ENCODE measurements at places on chromosomes 13 and 19. TPM values are rescaled to one million over a fixed set of nuclear protein-coding genes. Genes with fewer than 3 reads are reported as not detected.

Gene BRCA2
- 0.18 TPM for total RNA-seq

Gene PSG3
- total RNA-seq, result not detected

Gene CACNG6
- 25.2 TPM for total RNA-seq

Gene DBP
- total RNA-seq, result 12.9 TPM

Gene CYP2A6
- total RNA-seq, result 0.16 TPM

GRCh38 chr13:113327391-113327765 is 30.3 kb downstream of the LAMP1 start:
- no peaks in the 10 kb centered on the region for H3K36me3 ChIP-seq
- H3K27me3 ChIP-seq, result no peaks in the 10 kb centered on the region
- H3K27ac ChIP-seq, result peak overlapping the region; percentile 87
- peaks cover 18% of the 10 kb centered on the region for H3K4me1 ChIP-seq
- peak; percentile 68 for DNase-seq
- H3K4me3 ChIP-seq, result no peak overlapping the region

GRCh38 chr19:1312767-1313694 is 27.4 kb downstream of the EFNA2 start:
- DNase-seq, result no peak
- no peak overlapping the region for H3K27ac ChIP-seq
- no peaks in the 10 kb centered on the region for H3K4me1 ChIP-seq
- H3K36me3 ChIP-seq, result no peaks in the 10 kb centered on the region
- H3K4me3 ChIP-seq, result no peak overlapping the region

- H3K36me3 ChIP-seq, result no peaks in the 10 kb centered on the region
- H3K4me1 ChIP-seq, result no peaks in the 10 kb centered on the region
- no peak overlapping the region for H3K27ac ChIP-seq
- no peaks in the 10 kb centered on the region for H3K27me3 ChIP-seq
- DNase-seq, result no peak
Observed at GRCh38 chr13:61880578-61881283, 465.1 kb upstream of the PCDH20 start.

DNA sequence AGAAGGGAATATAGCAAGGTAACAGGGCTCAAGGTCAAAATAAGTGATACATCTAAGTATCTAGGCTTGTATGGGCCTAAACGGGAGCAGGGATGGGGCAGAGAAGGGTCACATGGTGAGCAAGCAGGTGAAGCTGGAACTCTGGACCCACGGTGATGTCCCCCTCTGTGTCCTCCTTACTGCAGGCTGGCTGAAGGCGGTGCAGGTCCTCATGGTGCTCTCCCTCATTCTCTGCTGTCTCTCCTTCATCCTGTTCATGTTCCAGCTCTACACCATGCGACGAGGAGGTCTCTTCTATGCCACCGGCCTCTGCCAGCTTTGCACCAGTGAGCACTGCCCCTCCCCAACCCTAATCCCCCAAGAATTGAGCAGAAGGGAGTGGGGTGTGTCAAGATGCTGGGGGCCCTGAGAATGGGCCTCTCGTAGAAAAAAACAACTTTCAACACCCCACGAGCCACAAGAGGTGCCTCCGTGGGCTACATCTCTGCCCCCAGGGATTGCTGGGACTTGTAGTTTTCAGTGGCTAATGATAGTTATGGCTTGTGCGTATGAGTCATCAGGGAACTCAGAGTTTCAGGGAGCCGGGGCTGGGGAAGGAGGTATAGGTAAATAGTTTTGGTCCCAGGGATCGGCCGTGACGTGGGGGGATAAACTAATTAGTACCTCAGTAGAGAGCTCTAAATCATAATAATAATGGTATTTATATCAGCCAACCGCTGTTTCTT is 4.0 kb downstream of the EMP3 start:
- H3K4me1 ChIP-seq, result peaks cover 25% of the 10 kb centered on the region
- peak overlapping the region; percentile 79 for H3K27ac ChIP-seq
- no peaks in the 10 kb centered on the region for H3K36me3 ChIP-seq
- H3K4me3 ChIP-seq, result no peak overlapping the region
- no peaks in the 10 kb centered on the region for H3K27me3 ChIP-seq
- DNase-seq, result no peak

GRCh38 chr13:82058364-82058763 is 1717.4 kb upstream of the SPRY2 start:
- no peak overlapping the region for H3K27ac ChIP-seq
- no peaks in the 10 kb centered on the region for H3K36me3 ChIP-seq
- H3K4me1 ChIP-seq, result no peaks in the 10 kb centered on the region
- H3K4me3 ChIP-seq, result no peak overlapping the region
- H3K27me3 ChIP-seq, result no peaks in the 10 kb centered on the region
- DNase-seq, result no peak

- no peak overlapping the region for H3K27ac ChIP-seq
- no peak for DNase-seq
- no peaks in the 10 kb centered on the region for H3K4me1 ChIP-seq
- no peaks in the 10 kb centered on the region for H3K27me3 ChIP-seq
Observed at GRCh38 chr13:109389892-109390345, 396.5 kb downstream of the IRS2 start.

DNA sequence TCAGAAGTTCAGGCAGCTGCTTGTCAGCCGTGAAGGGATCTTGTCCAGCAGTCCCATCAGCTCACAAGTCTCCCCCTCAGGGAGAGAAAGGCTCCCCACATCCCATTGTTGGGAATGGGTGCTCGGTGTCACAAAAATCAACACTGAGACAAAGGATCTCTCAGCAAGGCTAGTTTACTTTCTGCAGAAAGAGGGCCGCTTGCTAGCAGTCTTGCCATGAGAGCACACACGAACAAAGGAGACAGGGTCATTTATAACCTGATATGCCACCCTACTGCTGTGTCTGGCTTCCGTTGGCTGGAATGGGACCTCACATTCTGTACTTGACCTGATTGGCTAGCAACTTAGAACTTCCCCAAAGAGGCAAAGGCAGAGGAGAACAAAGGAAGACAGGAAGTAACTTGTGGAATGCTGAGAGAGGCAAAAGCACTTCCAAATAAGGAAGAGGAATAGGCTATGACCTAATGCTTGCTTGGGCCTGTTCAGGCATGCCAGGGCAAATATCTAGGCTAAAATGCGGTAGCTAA is 8.7 kb upstream of the IGFL3 start:
- H3K4me3 ChIP-seq, result no peak overlapping the region
- no peaks in the 10 kb centered on the region for H3K36me3 ChIP-seq
- H3K4me1 ChIP-seq, result peaks cover 11% of the 10 kb centered on the region
- no peak overlapping the region for H3K27ac ChIP-seq
- DNase-seq, result peak; percentile 5

GRCh38 chr13:41916173-41916954 is 44.5 kb downstream of the VWA8 start:
- no peak overlapping the region for H3K4me3 ChIP-seq
- DNase-seq, result no peak
- H3K27me3 ChIP-seq, result no peaks in the 10 kb centered on the region

- H3K4me3 ChIP-seq, result no peak overlapping the region
- no peaks in the 10 kb centered on the region for H3K36me3 ChIP-seq
- H3K4me1 ChIP-seq, result peaks cover 2% of the 10 kb centered on the region
- DNase-seq, result no peak
- H3K27ac ChIP-seq, result no peak overlapping the region
Observed at GRCh38 chr19:1177322-1178114, 3.5 kb upstream of the SBNO2 start.

DNA sequence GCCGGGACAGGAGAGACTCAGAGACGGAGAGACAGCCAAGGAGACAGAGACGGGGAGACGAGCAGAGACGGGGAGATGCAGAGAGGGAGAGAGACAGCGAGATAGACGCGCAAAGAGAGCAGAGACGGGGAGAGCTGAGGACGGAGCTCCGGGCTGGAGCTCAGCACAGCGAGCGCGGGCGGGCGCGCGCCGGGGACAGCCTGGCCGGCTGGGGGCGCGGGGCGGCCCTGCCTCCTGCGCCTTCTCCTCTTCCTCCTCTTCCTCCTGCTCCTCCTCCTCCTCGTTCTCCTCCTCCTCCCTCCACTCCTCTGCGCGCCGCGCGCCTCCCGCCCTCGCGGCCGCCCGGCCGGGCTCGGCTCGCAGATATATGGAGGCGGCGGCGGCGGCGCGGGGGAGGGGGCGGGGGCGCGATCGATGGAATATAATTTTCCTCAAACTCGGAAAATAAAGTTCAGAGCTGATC is at the start of gene ERFL:
TSS of gene ERFL (minus strand) at position 229 of the 463 bp plus-strand sequence. CDS start 15,530 bp downstream, outside the sequence.
- peaks cover 9% of the 10 kb centered on the region for H3K4me1 ChIP-seq
- no peak within 1 kb of the TSS for H3K27ac ChIP-seq
- no peaks in the 10 kb centered on the region for H3K36me3 ChIP-seq
- DNase-seq, result no peak
- peak within 1 kb of the TSS; percentile 34 for H3K4me3 ChIP-seq
- peaks cover 92% of the 10 kb centered on the region for H3K27me3 ChIP-seq

GRCh38 chr13:75507027-75508001 is 25.3 kb upstream of the TBC1D4 start:
- no peaks in the 10 kb centered on the region for H3K4me1 ChIP-seq
- H3K36me3 ChIP-seq, result no peaks in the 10 kb centered on the region
- DNase-seq, result no peak

DNA sequence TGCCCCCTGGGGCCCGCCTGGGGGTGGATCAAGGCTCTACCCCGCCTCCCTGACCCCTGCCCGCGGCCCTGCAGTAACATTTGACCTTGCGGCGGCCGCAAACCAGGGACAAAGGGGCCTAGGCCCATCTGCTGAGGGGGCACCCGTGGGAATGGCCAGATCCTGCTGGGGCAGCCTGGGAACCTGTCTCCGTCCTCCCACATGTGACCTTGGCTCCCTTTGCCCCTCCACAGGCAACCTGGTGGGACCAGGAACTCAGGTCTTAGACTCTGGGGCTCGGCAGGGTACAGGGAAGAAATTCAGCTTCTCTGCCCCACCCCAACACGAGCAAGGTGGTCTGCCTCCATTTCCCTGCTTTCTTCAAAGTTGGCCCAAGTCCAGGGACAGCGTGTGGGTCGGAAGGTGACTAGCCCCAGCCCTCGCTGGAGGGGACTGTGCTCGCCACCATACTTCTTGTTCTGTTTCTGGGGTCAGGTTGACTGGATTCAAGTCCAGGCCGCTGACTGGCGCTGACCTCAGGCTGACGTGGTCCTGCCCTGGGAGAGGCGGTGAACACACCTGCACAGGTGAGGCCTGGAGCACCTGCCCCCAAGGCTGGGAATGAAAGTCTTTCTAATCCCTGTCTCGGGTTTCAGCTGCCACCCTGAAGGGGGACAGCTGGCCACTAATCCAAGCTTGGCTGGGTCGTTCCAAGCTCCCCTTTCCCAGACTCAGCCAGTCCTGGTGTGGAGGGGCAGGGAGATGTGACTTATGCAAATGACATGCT is 2.5 kb upstream of the NR2F6 start:
- H3K27ac ChIP-seq, result no peak overlapping the region
- no peak overlapping the region for H3K4me3 ChIP-seq
- H3K27me3 ChIP-seq, result no peaks in the 10 kb centered on the region
- DNase-seq, result no peak
- peaks cover 13% of the 10 kb centered on the region for H3K4me1 ChIP-seq

- no peak for DNase-seq
- no peaks in the 10 kb centered on the region for H3K27me3 ChIP-seq
- peaks cover 34% of the 10 kb centered on the region for H3K36me3 ChIP-seq
- peak overlapping the region; percentile 80 for H3K27ac ChIP-seq
- H3K4me3 ChIP-seq, result peak overlapping the region; percentile 47
Observed at GRCh38 chr19:18160493-18160970, 7.6 kb downstream of the PIK3R2 start.

DNA sequence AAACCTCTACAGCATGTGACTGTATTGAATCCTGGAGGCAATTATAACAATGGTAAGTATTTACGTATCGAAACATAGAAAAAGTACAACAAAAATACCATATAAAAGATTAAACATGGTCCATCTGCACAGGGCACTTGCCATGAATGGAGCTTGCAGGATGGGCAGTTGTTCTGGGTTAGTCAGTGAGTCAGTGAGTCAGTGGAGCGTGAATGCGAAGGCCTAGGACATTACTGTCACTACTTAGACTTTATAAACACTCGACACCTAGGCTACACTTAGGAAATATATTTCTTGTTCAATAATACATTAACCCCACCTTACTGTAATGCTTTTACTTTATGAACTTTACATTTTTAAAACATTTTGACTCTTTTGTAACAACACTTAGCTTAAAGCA is 35.6 kb upstream of the TMTC4 start:
- no peaks in the 10 kb centered on the region for H3K4me1 ChIP-seq
- H3K36me3 ChIP-seq, result no peaks in the 10 kb centered on the region
- no peak overlapping the region for H3K27ac ChIP-seq
- DNase-seq, result no peak

- peaks cover 6% of the 10 kb centered on the region for H3K27me3 ChIP-seq
- H3K36me3 ChIP-seq, result no peaks in the 10 kb centered on the region
- no peak overlapping the region for H3K27ac ChIP-seq
- no peak for DNase-seq
Observed at GRCh38 chr19:56637976-56638555, 4.9 kb upstream of the SMIM17 start.

DNA sequence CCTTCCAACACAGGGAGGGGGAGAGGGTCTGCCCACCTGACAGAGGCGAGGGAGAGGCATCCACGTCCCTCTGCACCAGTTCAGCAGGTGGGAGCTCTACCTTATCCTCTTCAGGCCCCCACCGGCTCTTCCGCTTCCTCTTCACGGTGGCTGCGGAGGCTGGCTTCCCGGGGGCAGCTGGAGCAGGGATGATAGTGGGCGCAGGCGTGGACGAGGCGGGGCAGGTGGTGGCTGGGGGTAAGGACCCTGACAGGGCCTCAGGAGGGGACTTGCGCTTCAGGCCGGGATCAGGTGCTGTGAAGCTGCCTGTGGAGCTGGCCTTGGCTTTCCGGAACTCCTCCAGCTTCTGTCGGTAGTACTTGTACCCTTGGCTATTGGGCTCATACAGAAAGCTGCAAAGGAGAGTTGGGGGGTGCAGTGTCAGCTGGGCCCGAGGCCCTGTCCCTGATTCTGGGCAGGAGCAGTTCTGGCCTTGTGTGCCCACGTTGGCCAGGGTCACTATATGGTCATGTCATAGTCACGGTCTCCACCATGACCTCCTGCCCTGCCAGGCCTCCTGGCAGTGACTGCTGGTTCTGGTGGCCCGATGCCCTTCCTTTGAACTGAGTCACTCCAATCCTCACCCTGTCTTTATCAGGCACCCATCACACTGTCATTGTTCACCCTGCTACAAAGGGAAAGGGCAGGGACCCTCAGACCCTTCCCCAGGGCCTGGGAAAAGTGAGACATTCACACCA is 23.2 kb downstream of the SUGP1 start:
- DNase-seq, result no peak
- H3K27ac ChIP-seq, result no peak overlapping the region
- no peaks in the 10 kb centered on the region for H3K4me1 ChIP-seq
- H3K4me3 ChIP-seq, result no peak overlapping the region
- no peaks in the 10 kb centered on the region for H3K36me3 ChIP-seq

- H3K4me3 ChIP-seq, result no peak overlapping the region
- H3K4me1 ChIP-seq, result peaks cover 7% of the 10 kb centered on the region
Observed at GRCh38 chr13:50675651-50676050, 167.8 kb downstream of the DLEU7 start.

GRCh38 chr13:97976610-97977521 is 23.4 kb downstream of the IPO5 start:
- H3K4me1 ChIP-seq, result peaks cover 47% of the 10 kb centered on the region
- DNase-seq, result no peak
- H3K4me3 ChIP-seq, result peak overlapping the region; percentile 88
- no peaks in the 10 kb centered on the region for H3K36me3 ChIP-seq
- no peaks in the 10 kb centered on the region for H3K27me3 ChIP-seq

DNA sequence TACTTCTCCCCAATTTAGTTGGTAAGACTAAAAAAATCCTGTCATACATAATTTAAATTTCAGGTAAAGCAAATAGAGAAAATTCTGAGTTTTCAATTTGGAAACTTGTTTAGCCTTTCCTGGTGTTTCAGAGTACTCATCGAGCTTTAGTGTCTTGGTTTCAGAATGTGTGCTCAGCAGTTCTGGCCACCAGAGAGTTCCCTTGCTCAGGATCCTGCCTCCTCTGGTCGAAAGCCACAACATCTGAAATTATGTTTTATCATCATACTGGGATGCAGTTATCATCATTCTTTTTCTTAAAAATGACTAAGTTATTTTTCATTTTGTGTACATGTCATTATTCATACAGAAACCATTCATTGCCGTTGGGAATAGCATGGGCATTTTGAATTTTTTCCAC is 263.2 kb upstream of the SPRY2 start:
- no peaks in the 10 kb centered on the region for H3K27me3 ChIP-seq
- DNase-seq, result peak; percentile 40
- no peaks in the 10 kb centered on the region for H3K36me3 ChIP-seq
- no peaks in the 10 kb centered on the region for H3K4me1 ChIP-seq
